Anterior cingulate cortex (tissue), 58 donors: ENCODE measurements at places on chromosomes 3 and 15.

GRCh38 chr15:75067123-75067830, 43.9 kb downstream of the PPCDC start:
- DNase-seq: no peak

DNA sequence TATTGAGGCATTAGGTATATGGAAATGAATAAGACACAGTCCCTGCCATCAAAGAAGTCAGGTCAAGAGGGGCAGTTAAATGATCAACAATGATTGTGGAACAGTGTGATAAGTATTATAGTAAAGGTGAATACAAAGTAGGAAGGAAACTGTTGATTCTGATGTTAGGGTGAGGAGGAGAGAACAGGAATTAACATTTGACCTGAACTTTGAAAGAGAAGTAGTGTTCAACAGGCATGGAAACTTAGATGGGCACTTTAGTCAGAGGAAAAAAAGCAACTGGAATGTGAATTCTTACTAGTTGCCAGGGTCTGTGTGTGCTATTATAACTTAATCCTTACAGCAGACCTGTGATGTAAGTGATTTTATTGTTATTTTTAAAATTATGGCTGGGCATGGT, 17.6 kb downstream of the HACD3 start:
- DNase-seq: no peak

- DNase-seq: no peak
Measured at GRCh38 chr3:189084620-189085019, 87.2 kb upstream of the TPRG1 start.

- no peak for DNase-seq
Measured at GRCh38 chr3:150469931-150470740, 62.0 kb downstream of the TSC22D2 start.

GRCh38 chr3:18648159-18648558, 223.0 kb upstream of the SATB1 start:
- no peak for DNase-seq

DNA sequence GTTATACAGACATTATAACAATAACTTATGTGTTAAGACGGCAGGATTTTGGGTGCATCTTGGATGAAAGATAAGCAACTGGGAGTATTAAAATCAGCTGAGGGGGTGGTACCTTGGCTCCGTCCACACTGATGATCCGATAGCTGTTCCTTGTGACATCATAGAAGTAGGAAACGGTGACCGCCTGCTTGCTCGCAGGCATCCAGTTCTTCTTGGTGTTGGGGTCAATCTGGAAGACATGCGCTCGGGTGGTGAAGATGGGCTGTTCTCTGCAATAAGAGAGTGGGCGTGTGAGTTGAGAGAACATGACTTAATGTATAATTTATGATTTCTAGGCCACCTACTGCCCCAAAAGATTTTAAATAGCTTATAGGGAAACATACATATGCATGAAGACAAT, 59.9 kb downstream of the HOMER2 start:
- DNase-seq: no peak

DNA sequence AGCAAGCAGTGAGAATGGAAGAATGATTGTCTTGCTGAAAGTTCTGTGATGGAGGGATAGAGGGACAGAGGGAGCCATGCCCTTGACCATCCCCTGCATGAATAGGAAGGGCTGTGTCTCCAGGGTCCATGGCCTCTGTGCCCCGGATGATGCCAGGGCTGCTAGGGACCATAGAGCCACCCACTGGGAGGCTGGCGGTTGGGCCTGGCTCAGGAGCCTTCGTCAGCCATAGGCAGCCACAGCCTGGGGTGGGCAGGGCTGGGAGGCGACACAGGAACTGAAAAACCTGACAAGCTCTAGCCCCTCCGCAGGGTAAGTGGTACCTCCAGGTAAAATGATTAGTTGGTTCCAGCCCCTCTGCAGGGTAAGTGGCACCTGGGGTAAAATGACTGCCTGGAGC, 19.1 kb upstream of the LAMP3 start:
- no peak for DNase-seq

DNA sequence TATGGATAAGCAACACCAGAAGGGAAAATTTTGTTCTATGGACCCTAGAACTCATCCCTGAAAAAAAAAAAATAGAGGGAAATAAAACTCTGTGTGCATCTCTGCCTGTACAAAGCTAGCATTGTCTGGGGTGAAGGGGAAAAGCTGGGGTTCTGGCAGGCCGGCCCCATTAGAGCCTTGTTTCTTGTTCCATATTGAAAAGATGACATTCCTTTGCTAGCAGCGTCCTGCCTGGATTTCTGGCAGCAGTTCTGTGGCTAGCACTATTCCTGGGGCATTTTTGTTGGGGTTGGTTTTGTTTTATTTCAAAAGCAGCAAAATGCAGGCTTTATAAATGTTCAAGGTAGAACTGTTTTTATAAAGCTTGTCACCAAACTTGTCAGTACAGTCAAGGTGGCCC, 45.2 kb downstream of the RARB start:
- peak; percentile 53 for DNase-seq

GRCh38 chr3:48656841-48657281, 5.8 kb downstream of the CELSR3 start:
- DNase-seq: no peak

GRCh38 chr3:52983336-52983807, 62.5 kb downstream of the SFMBT1 start:
- DNase-seq: no peak

DNA sequence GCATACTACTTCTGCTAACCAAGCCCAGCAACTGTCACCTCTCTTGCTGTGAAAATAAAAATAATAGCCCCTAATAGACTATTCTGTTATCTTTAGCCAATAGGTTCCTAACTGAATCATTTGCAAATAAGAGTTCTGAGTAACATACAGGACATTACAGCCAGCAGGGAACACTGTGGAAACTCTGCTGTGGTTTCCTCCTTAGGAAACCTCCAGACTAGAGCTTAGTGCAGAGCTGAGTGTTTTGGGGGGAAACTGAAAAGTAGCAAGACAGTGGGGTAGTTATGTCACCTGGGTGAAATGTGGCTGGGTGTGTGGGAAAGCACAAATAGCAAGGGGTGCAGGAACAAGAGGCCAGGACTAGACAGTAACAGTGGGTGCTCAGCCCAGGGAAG, 32.4 kb downstream of the DZIP1L start:
- no peak for DNase-seq

- DNase-seq: no peak
Measured at GRCh38 chr15:80308002-80308401, 56.0 kb upstream of the CTXND1 start.

GRCh38 chr3:183317886-183318865, 65.1 kb downstream of the B3GNT5 start:
- no peak for DNase-seq

GRCh38 chr3:192366916-192367315, 360.4 kb downstream of the FGF12 start:
- no peak for DNase-seq

- DNase-seq: no peak
Measured at GRCh38 chr3:128452120-128452519, 14.6 kb downstream of the DNAJB8 start.

GRCh38 chr3:140508550-140508949, 169.3 kb upstream of the TRIM42 start:
- DNase-seq: no peak

GRCh38 chr3:85189731-85190130, 230.9 kb downstream of the CADM2 start:
- DNase-seq: no peak

GRCh38 chr3:107446706-107447105, 69.5 kb downstream of the CCDC54 start:
- no peak for DNase-seq

- DNase-seq: no peak
Measured at GRCh38 chr15:92091155-92091734, 237.7 kb downstream of the SLCO3A1 start.

GRCh38 chr3:27166888-27167287, 202.3 kb downstream of the NEK10 start:
- peak; percentile 2 for DNase-seq

DNA sequence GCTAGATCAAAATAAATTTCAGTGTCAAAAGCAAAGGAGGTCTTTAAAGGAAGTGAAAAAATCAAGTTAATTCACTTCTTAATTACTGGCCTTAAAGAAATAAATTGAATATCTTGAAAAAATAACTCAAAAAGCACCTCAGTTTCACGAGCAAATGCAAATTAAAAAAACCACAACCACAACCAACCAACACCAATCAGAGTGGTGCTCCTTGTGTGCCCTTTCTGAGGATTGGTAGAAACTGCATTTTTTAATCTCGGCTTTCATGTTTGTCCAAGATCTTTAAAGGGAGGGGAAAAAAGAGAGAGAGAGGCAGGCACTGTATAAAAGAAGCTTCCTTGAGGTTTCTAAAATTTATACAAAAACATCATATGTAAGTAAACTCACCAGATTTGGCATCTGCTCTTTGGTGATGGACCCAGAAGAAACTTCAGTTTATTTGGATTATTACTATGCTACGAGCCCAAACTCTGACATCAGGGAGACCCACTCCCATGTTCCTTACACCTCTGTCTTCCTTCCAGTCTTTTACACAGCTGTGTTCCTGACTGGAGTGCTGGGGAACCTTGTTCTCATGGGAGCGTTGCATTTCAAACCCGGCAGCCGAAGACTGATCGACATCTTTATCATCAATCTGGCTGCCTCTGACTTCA, at the start of gene GPR15:
Gene GPR15, plus strand, starts transcription at position 357 of the 653 bp plus-strand sequence. Its CDS starts 56 bp downstream, at position 413.
- DNase-seq: no peak

- peak; percentile 14 for DNase-seq
Measured at GRCh38 chr15:72754096-72754495, 29.5 kb downstream of the ADPGK start.

GRCh38 chr3:158226429-158226828, 116.5 kb downstream of the RSRC1 start:
- no peak for DNase-seq
